ENCODE measurements at places on chromosomes 2 and 18.

DNA sequence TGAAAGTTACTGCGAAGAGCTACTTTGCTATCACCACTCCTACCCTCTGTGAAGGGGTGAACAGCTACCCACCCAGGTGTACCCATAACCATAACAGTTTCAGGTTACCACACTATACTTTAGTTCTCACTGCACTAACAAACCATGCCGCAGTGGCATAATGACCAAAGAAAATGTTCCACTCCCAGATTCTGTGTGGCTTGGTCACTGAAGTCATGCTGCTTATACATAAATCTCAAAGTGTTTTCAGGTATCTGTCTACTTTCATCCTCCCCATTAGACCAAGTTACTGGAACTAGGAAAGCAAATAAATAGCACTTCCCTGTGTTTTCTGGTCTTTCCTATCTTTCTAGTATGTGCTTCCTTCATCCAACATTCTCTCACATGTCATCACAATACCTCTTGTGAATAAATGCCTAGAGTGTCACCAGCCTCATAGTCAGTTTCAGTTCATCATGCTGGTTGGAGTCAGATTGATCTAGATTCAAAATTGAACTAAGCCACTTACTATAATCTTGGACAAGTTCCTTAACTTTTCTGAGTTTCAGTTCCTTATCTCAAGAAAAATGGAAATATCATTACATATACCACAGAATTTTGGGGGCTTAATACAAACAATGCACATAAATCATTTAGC lies 293.6 kb downstream of the FSIP2 start:
- no peak for DNase-seq

GRCh38 chr2:231533086-231533776 lies 3.0 kb upstream of the NMUR1 start:
- no peak for DNase-seq

DNA sequence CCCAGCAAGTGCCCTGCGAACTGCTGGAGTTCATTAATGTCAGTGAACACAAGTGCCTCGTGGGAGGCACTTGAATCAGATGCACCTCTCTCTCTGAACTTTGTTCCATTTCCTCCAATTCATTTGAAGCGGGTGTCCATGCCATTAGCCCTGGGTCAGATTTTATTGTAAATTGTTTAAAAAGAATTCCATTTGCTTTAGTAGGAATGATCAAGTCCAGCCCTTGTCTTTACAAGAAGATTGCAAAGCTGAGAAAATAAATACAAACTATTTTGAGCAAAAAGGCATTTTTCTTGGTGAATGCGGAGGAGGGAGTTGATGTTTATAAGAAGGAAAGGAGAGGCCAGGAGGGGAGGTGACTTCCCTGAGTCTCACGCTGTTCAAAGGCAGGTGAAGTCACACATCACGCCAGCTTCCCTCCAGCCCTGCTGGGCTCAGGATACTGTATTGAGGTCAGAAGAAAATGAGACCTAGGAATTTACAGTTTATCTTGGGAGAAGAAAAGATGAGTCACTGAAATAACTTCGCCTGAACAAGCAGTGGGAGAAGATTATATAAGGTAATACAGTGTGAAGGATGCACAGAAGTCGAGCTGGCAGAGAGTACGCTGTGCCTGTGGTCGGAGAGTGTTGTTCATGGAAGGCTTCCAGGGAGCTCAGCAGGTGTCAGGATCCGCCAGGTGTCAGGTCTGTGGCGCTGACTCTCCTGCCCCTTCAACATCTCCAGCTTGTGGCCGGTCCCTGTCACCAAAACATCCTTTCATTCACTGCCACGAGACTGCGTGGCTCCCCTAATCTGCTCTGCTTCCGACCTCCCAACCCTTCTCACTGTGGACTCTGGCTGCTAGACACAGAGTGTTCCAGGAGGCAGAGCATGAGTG lies 36.5 kb downstream of the EFR3B start:
- DNase-seq = no peak

GRCh38 chr2:108165729-108166128 lies 74.0 kb upstream of the SULT1C3 start:
- DNase-seq = no peak

- no peak for DNase-seq
Observed at GRCh38 chr18:23067236-23067635, 68.0 kb upstream of the CABLES1 start.

GRCh38 chr2:231037202-231037730 lies at the start of gene C2orf72:
TSS of gene C2orf72 (plus strand) at chr2:231037523. CDS start at chr2:231037566, 43 bp downstream.
- DNase-seq = no peak

GRCh38 chr2:144946263-144946662 lies 426.3 kb upstream of the ZEB2 start:
- no peak for DNase-seq

DNA sequence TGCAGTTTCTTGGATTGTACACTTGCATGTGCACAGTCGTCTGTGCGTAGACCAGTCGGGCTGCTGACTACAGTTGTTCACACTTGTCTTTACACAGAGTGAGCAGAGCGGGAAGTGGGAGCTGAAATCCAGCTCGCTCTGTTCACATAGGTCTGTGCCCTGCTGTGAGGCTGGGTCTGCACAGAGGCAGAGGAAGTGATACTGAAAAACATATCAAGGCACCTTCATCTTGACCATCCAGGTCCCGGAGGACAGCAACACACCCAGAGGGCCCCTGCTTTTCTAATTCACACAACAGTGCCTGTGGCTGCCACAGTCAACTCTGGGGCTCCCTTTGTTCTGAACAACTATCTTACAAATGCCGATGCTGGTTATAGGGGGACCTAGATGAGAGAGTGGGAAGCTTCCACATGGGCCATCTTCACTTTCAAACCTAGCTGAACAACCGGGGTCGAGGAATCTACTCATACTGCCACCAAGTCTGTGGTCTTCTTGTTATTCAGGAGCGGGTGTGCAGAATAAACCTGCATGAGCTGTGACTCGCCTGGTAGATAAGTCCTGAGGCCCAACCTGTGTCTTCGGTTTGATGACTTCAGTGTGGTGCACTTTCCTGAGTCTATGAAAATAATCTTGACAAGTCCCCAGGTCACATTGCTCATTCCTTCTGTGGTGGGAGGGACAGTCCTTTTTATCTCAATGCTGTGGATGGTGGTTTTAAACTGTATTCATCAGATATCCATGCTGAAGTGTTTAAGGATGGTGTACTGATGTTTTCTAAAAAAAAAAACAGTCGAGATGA lies 3.5 kb upstream of the ADNP2 start:
- DNase-seq = no peak

GRCh38 chr2:25367296-25367695 lies 25.6 kb upstream of the DNMT3A start:
- DNase-seq = no peak

DNA sequence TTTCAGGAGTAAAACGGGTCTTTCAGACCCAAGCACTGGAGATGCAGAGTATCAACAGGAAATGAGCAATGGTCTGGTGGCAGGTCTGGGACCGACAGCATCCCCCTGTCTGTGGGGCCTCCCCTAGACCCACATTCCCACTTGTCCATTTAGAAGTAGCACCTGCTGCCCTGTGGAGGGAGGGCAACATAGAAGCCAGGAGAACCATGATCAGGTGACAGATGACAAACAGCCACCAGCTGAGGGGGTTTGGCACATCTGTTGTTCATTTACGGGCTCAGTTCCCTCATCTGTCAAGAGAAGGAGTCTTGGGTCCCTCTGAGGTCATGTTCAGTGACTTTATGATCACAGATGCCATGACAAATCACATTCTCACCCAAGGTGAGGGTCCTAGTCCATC lies 77.9 kb upstream of the SLC66A3 start:
- no peak for DNase-seq
